Coronary artery (tissue), 2 donors: ENCODE measurements at places on chromosomes 1 and 21.

- DNase-seq: no peak
These were observed 15.8 kb downstream of the BEND5 start for GRCh38 chr1:48760857-48761256.

GRCh38 chr21:44888581-44889550 is 15.4 kb upstream of the PTTG1IP start:
- DNase-seq: no peak

DNA sequence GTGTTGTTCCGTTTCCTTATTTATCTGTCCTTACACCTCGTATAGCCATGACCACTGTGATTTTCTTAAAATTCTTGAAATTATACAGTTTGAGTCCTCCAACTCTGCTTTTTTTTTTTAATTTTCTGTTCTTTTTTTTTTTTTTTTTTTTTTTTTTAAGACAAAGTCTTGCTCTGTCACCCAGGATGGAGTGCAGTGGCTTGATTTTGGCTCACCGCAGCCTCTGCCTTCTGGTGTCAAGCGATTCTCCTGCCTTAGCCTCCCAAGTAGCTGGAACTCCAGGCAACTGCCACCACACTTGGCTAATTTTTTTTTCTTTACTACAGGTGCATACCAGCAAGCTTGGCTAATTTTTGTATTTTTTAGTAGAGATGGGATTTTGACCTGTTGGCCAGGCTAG is 48.9 kb downstream of the DIP2A start:
- DNase-seq: no peak

- DNase-seq: no peak
These were observed 458 bp upstream of the KRTAP10-4 start for GRCh38 chr21:44572959-44573583.

- no peak for DNase-seq
These were observed 231.9 kb upstream of the JUN start for GRCh38 chr1:59015708-59016107.

DNA sequence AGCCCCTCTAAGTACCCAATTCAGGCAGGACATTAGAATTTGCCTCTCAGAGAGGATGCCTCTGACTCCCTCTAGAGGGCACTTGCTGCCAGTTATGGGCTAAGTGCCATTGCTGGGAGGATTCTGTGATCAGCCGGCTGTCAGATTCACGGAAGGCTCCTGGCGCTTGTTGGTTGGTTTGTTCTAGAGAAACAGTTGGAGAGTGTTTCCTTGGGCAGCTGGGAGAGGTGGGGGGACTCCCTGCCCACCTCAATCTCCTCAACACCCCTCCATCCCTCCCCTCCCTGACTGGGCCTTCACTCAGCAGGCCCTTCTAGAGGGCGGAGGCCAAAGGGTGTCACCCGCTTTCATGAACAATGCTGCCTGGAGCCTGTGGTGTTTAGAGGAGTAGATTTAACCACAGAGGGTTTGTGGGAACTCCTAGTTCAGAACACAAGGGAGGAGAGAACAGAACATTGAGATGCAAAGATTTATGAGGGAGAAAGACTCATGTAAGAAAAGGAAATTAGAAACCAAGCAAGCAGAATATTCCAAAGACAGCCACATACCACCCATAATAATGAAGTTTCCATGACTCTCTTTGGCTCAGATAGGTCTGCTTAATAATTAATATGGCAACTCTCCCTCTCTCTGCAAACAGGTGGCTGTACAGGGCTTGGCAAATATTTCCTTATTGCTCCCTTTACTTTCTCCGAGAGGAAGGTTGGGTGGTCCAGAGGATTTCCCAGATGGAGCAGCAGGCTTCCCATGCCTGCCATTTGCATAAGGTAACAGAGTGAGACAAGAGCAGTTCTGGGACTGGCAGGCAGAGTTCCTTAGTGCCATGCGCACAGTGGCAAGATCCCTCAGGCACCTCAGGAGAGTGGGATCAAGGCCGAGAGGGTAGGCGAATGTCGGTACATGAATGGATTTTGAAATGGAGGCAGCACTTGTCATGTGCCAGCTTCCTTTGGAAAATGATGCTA is 30.0 kb upstream of the ACP6 start:
- DNase-seq: no peak

DNA sequence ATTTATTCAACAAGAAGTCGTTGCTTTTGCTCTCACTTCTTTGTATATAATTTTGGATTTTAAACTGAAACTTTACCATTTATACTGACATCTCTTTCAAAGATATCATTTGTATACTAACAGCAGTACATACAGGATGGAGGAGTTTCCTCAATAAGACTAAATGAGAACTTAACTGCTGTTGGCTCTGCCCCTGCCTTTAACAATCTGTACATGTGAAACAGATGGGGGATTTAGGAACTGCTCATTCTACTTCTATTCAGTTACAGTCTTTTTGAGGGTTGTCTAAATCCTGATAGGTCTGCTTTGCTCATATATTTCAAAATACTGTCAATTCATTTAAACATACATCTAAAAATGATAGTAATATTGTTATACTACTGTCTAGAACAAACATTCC is 663.2 kb downstream of the ADGRL2 start:
- no peak for DNase-seq

- DNase-seq: no peak
These were observed 91.7 kb downstream of the ATG4C start for GRCh38 chr1:62875676-62876075.

- no peak for DNase-seq
These were observed 72.9 kb upstream of the LBR start for GRCh38 chr1:225500624-225501192.

- no peak for DNase-seq
These were observed 8.6 kb downstream of the ARF1 start for GRCh38 chr1:228091084-228091483.

DNA sequence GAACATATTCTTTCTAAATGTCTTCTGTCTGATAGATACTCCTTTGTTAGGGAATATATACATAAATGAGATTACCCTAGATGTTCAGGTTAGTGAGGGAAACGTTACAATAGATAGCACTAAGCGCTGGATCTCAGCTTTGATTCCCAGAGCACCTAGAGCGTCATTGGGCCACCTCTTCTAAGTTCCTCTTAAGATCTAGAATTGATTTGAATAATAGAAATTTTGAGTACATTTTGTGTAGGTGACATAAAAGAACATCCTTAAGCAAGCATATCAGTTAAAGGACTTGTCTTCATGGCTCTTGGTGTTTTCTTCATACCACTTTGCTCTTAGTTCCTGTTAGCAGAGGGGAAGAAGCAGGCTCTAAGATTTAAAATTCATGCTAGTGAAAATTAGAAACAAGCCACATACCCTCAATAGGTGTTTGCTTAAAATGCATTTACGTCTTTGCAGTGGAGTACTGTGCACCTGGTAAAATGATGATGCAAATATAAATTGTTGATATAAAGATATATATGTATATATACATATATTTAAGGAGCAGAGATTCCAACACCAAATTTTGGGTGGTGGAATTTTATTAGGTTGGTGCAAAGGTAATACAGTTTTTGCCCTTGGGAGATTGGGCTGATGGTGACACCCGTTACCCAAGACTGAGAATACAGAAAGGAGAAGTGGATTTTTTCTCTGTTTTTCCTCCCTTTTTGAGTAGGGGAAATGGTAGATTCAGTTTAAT is 47.1 kb downstream of the DYRK1A start:
- no peak for DNase-seq

DNA sequence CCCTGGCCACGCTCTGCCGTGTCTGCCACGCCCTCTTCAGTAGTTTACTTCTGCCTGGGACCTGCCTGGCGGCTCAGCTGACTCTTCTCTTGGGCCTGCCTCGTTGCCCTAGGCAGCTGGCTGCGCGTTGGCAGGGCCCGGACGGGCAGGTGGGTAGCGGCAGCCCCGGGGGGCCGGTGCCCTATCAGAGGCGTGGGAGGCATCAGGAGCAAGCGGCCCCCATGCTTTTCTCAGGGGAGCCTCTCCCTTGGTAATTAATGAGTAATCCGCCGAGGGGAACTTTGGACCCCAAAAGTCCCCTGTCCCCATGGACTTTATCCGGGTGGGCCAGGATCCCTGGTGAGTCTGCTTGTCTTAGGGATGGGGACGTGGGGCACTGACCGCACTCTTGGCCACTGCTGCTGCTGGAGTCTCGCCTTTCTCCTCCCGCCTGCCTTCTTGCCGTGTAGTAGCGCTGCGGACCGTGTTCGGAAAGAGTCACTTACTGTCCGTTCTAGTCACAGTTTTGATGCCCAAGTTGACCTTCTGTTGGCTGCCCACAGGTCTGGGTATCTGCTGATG is 22.7 kb downstream of the SKI start:
- no peak for DNase-seq

- DNase-seq: no peak
These were observed 20.0 kb downstream of the OR10J1 start for GRCh38 chr1:159459551-159459950.

DNA sequence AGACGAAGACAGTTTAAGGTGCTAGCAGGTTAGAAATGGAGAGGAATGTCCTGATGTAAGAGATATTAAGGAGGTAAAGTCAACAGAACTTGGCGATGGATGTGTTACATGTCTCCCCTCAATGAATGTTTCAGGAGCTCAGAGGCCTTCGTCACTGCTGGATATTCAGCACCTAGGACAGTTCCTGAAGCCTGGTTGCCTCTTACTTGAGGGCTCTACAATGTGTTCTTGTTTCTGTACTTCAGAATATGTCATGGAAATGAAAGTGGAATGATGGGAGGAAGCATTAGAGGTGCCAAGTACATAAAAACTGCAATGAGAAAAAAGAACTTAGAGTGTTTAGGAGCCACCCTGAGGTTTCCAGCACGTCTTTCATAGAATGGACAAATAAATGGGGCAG is 17.7 kb downstream of the TNR start:
- no peak for DNase-seq

GRCh38 chr1:56145581-56145980 is 433.8 kb downstream of the PLPP3 start:
- DNase-seq: no peak

DNA sequence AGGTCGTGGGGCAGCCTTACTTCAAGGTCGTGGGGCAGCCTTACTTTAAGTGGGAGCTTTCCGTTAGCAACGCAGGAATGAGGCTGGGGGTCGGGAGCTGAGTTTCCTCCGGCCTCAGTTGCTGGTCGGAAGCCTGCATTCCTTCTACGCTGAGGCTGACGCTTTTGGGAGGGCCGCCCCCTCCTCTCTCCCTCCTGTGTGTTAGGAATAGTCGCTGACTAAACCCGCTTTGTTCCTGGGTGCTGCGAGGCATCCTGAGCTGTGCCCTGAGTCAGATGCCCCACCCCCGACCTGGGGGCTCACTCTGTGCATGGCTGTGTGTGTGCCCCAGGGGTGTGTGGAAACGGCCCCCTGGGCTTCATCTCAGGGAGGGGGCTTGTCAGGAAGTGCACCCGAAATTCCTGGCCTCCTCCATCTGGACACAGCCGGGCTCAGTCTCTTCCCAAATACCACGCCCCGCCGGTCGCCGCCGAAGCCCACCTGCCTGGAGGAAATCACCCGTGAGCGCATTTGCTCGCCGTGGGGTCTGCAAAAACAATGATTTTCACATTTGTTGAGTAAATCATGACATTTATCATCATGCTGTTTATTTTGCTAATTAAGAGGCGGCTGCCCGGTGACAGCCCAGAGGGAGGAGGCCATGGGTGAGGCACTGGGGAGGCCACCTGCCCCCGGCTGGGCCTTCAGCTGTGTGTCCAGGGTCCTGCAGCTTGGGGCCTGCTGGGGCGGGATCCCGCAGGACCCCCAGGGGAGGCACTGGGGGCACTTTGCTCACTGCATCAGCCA is 121.4 kb downstream of the PRDM16 start:
- DNase-seq: no peak

DNA sequence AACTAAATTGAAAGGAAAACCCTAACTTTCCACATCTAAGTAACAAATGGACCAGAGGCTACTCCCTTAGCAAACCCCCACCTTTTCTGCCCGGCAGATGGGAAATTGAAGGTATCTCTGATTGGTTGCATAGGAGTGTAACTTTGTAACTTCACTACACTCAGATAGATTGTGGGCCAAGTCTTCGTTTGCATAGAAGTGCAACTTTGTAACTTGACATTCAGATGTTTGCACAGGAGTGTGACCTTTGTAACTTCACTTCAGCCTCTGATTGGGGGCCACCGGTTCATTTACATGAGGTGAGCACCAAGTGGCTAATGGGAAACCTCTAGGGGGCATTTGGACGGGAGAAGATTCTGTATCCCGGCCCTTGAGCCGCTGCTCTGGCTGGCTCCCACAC is 59.4 kb downstream of the C1orf94 start:
- DNase-seq: no peak

- no peak for DNase-seq
These were observed 2.8 kb upstream of the MTF2 start for GRCh38 chr1:93076268-93076667.
